ENCODE measurements at places on chromosomes 16 and 17. TPM values are rescaled to one million over a fixed set of nuclear protein-coding genes. Genes with fewer than 3 reads are reported as not detected.

DNA sequence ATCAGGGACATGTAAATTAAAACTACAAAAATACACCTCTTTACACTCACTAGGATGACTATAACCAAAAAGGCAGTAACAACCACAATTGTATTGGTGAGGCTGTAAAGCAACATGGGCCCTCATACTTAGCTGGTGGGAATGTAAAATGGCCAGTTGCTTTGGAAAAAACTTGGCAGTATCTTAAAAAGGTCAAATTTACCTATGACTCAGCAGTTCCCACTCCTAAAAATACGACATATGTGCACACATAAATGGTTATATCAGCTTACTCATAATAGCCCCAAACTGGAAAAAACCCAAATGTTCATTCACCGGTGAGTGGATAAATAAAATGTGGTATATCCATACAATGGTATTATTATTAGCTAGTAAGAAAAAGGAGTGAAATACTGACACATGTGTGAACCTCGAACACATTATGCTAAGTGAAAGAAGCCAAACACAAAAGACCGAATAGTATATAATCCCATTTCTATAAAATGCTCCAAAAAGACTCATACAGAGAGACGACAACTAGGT, 391.4 kb downstream of the NPIPA8 start:
- no peak for DNase-seq

- DNase-seq = no peak
Measured at GRCh38 chr17:32525122-32525521, 38.3 kb downstream of the CDK5R1 start.

- no peak for DNase-seq
Measured at GRCh38 chr17:19317359-19318095, 45.0 kb downstream of the B9D1 start.

- DNase-seq = no peak
Measured at GRCh38 chr17:39261286-39261685, 35.5 kb upstream of the STAC2 start.

GRCh38 chr16:79980650-79981521, 380.3 kb upstream of the MAF start:
- DNase-seq = no peak

The PYY gene
- not detected for total RNA-seq

The KRT36 gene
- total RNA-seq = not detected

The PLXDC1 gene
- total RNA-seq = 9.6 TPM

Measured in activated naive CD8-positive, alpha-beta T cell treated with anti-CD3 and anti-CD28 coated beads, Interleukin-2, amount 10 ng/mL, durations not matched to agents 7 days and 5 days (primary cell).